Kidney epithelial cell (primary cell): ENCODE measurements at places on chromosomes 6 and 20. TPM values are rescaled to one million over a fixed set of nuclear protein-coding genes. Genes with fewer than 3 reads are reported as not detected.

The SLC9A8 gene
- total RNA-seq = 9.4 and 9.9 TPM in 2 replicates

- no peak for DNase-seq
Measured at GRCh38 chr6:109381061-109381746, 1.1 kb downstream of the CD164 start.

- DNase-seq = no peak
Measured at GRCh38 chr6:115832786-115833185, 227.9 kb downstream of the FRK start.

- DNase-seq = peak; percentile 9
Measured at GRCh38 chr6:5471637-5472398, 210.5 kb downstream of the FARS2 start.

- no peak for DNase-seq
Measured at GRCh38 chr6:40387127-40387870, 199.9 kb downstream of the LRFN2 start.

The C6orf163 gene
- total RNA-seq = 0.55 and 0.71 TPM in 2 replicates

The LST1 gene
- 0.42 TPM in 1 of 2 replicates, not detected in the other for total RNA-seq

The TNNC2 gene
- not detected in 2 replicates for total RNA-seq

The WFDC10B gene
- total RNA-seq = not detected in 2 replicates

The GSTA1 gene
- not detected in 2 replicates for total RNA-seq

The IL17F gene
- total RNA-seq = not detected in 2 replicates

DNA sequence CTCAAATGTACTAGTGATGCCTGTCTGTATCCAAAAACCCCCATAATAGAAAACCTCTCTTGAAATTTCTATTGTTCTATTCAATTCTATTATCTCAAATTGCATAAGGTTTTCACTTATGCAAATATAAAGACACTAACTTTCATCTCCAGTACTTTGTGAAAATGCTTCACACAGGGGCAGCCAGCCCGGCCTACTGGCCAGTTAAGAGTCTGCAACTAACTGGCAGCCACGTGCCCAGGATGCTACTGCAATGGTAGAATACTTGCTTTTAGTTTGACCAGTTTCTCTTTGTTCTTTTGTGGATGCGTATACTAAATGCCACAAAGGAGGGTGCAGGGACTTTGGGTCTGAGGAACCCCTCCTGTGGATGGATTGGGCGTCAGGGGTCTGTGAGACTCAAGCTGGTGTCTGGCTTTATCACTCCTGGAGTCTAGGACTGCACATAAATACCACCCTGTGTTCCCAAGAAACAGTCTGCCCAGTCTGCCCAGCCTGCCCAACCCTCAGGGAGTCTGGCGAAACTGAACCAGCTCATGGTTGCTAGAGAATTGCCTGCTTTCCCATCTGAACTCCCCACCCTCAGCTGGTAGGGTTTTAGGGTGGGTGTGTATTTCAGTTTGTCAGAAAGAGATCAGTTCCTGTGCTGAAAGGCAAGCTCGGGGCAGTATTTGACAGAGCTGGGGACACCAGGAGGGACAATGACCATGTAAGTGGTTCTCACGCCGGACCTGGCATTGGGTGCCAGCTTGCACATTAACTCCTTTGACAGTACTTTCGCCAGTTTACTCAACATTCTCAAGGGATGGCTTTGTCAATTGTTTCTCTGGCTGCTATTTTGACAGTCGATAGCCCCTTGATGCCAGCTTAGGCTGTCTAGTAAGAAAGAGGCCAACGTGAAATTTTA is 558.2 kb upstream of the JAG1 start:
- DNase-seq = no peak

The TRDN gene
- total RNA-seq = not detected in 2 replicates

DNA sequence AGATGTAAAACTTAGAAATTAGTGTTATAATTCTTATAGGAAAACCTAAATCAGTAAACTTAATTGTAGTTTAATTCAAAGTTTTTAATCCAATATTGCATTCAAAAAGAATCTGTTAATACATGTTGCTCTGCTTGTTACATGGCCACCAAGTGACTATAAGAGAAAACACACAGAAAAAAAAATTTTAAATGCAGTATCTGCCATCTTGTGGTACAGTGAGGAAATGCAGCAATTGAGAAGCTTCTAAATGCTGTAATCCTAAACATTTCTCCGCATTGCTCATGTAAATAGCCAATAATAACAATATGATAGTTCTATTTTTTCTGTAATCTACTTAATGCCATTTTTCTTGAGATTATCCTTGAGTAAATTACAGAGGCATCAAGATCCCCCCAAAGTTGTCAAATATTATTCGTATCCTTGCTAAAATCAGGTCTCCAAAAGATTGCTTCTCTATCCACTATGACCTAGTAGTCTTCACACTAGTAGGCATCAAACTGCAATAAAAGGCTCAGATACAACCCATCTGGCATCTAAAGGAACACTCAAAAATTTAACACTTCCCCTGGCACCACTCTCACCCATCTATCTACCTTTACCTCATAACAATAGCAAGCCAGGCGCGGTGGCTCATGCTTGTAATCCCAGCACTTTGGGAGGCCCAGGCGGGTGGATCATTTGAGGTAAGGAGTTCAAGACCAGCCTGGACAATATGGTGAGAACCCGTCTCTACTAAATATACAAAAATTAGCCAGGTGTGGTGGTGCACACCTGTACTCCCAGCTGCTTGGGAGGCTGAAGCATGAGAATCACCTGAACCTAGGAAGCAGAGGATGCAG is 34.6 kb downstream of the HDAC2 start:
- no peak for DNase-seq

- no peak for DNase-seq
Measured at GRCh38 chr6:120405947-120406346, 928.3 kb downstream of the TBC1D32 start.

The RPS18 gene
- 6,267 and 7,360 TPM in 2 replicates for total RNA-seq
